Fibroblast of skin of right quadriceps (primary cell): ENCODE measurements at places on chromosomes 16 and 17.

DNA sequence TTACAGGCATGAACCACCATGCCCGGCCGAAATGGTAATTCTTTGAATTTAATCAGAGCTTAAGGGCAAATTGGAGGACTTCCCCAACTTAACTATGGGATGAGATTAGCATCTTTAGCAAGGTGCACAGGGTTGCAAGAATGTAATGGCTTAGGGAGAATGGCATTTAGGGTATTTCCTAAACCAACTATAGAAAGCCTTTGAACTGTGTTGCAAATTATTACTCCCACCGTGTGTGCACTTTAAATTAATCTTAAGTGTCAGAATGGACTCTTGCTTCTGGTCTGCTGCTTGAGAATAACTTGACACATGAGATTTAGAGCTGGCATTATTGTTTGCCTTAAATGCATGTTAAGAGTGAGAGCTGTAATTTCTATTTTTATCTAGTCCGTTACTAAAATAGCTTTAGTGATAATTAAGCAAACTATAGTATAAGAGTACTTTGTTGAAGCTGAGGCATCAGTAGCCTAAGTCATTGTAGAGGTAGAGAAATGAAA, 59.8 kb downstream of the TUBD1 start:
- peak; percentile 60 for DNase-seq

DNA sequence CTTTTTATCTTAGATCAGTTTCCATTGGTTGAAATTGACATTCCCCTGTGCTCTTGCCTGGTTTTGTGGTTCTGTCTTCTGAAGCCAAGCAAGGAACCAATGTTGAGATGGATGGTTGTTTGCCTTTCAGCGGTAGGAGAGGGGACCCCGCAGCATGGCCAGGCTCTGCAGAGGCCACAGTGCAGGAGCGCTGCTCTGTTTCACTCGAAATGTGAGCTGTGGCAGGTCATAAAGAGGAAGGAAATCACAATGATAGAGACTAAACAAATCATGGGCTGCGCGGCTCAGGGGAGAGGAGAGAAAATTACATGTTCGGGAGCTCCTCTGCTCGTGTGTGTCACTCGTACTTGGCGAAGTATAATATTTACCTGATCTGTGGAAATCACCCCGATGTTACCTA, 148.2 kb downstream of the SNX29 start:
- no peak for DNase-seq

GRCh38 chr17:73987845-73988509, 215.5 kb upstream of the RPL38 start:
- DNase-seq = no peak

DNA sequence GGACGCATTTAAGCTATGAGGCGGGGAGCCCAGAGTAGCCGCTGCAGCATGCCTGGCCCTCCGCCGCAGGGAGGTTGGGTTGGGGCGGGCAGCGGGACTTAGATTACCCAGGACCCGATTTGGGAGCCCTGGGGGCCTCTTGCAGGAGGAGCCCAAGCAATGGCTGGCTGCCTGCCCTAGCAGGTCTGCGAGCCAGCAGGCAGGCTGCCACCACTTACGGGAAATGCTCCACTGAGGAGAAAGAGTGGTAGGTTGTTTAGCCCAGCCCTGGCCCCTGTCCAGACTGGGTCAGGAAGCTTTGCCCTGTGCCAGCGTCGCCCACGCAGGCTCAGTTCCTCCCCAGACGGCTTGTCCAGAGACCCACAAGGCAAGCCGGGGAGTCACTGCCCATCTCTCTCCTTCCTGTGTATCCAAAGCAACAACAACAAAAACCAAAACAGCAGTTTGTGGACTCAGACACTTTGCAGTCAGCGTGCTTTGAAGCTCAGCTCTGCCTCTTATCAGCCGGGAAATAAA, 10.3 kb upstream of the TVP23A start:
- DNase-seq = peak; percentile 64

DNA sequence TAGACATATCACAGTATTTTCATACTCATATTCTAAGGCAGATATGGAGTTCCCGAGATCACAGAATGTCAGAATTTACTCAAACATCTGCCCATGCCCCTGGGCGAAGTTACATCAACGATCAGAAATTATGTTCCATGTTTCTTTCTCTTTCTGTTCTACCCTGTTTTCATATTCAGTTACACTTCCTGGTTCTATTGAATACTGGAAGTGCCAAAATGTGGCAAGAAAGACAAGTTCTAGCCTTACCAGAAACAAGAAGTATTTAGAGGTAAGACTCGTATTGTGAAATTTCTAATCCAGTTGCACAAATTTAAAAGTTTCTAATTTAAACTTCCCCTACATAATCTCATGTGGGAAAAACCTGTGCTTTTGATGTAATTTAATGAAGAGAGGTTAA, 36.1 kb downstream of the KCNJ2 start:
- no peak for DNase-seq

- peak; percentile 86 for DNase-seq
These were observed 414.6 kb downstream of the SLC39A11 start for GRCh38 chr17:72677714-72678390.

DNA sequence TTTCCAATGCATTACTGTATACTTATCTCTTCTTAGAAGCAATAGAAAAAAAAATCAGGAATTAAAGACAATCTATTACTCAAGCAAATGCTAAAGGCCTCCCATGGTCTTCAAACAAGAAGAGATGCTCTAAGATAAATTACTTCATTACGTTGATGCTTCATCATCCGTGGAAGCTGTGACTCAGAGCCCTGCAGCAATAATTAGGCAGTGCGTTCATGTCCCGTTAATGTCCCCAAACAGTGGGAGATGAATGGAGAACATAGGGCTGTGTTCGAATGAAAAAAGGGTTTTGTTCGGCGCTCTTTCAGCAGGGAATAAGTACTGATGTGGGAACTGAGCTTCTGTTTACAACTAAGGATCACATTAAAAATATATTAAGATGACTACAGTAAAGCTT, 15.9 kb upstream of the PDXDC1 start:
- DNase-seq = peak; percentile 11

- no peak for DNase-seq
These were observed 224.7 kb upstream of the ASIC2 start for GRCh38 chr17:33517746-33518145.

- no peak for DNase-seq
These were observed 29.9 kb downstream of the CIBAR2 start for GRCh38 chr16:85082173-85083050.

DNA sequence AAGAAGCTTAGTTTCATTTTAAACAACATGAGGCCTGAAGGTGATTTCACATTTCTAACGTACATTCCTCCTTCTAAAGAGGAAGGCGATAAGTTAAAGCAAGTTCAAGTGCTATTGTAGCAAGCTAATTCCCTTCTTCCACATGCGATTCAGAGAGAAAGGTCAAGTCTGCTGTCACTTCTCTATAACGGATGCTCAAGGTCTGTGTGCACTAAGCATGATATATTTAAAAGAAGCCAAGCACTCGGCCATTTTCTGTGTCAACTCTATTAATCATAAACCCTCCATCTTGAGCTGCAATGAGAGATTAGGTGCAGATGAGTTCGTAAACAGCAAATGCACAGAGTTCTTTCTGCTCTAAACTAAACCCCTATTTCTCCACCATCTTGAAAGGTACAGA, 568.8 kb upstream of the ZFHX3 start:
- DNase-seq = no peak

DNA sequence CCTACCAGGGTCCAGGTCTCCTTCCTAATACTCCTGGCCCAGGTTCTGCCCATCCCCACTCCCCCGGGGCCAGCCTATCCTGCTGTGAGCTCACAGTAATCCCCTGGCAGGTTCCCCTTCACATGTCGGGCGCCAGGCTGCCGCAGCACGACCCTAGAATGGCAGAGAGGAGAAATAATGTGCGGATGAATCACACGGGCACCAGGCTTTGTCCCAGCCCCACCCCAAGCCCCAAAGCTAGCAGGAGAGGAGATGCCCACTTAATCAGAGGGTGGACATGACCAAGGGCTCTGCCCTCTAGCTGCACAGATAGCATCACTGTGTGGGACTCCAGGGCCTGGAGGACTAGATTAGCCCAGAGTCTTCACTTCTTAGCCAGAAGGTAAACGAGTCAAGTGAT, 39.5 kb downstream of the ST3GAL2 start:
- no peak for DNase-seq

DNA sequence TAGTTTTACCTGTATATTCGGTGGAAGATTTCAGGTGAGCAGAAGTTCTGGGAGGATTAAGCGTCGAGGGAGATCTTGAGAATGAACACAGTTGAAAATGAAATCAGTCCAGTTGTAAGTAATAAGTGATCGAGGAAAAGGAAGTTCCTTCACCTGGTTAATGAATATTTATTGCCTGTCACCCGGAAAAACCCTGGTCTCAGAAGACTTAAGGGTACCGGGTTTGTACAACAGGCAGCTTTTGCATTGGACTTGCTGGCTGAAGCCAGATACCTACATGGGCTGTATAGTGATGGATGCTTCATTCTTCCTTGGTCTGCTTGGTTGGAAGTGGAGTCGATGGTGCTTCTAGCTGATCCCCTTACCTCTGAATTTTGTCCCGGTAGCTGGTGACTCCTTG, 72.7 kb downstream of the PRKCA start:
- DNase-seq = no peak

DNA sequence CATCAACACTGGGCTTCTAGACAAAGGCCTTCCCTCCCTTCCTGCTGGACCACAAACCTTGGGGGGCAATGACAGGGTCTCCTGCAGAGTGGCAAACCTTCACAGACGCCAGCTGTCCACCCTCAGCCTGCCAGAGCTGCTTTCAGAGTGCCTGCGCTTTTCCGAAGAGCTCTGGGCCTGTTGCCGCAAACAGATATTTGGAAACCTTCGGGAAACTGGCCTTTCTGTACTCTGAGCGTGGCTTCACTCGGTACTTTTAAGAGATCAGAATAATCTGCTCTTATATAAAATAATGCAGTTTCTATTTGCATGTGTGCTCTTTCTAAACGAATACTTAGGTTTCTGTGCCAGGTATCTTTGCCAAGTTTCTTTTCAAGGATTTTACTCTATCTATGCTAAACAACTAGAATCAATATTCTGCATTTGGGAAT, 152.1 kb upstream of the CHMP6 start:
- no peak for DNase-seq

- peak; percentile 77 for DNase-seq
These were observed 27.6 kb upstream of the PITPNA start for GRCh38 chr17:1590029-1590746.

GRCh38 chr17:18361837-18362697, 1.3 kb downstream of the SHMT1 start:
- DNase-seq = no peak

DNA sequence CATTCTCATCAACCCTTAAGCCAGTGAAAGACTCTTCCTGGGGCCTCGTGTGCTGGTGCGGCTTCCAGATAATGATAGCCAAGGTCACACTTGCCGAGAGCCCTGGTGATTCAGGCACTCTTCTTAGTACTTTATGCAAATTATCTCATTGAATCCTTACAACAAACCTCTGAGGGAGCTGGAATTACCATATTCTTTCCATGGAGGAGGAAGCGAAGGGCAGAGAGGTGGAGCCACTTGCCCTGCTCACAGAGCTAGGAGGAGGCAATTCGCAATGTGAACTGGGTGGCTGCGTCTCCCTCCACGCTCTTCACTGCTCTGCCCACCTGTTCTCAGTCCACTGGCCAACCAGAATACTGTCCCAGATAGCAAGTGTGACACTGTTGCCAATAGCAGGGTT, 409.7 kb downstream of the SNX29 start:
- DNase-seq = no peak

DNA sequence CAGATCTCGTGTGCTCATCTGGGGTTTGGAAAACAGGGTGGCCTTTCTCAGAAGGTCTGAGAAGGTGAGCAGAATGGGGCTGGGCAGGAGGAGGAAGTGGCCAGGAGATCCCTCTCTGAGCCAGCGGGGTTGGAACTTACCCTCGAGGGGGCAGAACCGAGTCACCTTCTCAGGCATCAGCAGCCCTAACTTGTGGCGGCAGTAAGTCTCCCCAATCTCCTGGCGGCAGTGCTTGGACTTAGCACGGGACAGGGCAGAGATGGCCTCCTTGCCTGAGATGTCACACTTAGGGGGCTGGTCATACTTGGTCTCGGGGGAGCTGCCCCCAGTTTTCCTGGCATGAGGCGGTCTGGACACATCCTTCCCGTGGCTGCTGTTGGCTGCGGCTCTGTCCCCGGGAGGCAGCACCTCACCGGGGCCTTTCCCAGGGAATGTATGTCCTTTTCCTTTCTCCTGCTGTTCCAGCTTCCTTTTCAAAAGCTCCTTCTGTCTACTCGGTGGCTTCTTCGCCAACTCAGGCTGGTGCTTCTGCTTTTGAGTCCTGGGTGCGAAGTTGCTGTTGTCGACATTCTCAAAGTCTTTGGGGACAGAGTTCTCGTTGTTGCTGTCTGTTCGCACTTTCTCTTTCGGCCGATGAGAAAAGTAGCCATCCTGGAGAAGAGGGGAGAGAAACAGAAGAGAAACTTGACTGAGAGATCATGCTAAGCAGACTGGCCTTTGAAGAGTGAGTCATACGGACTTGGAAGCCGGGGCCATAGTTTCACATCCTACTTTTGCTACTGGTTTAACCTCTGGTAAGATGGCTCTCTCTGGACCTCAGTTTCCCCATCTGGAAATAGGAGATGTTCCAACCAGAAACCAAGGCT, 211.7 kb downstream of the XYLT1 start:
- peak; percentile 17 for DNase-seq

DNA sequence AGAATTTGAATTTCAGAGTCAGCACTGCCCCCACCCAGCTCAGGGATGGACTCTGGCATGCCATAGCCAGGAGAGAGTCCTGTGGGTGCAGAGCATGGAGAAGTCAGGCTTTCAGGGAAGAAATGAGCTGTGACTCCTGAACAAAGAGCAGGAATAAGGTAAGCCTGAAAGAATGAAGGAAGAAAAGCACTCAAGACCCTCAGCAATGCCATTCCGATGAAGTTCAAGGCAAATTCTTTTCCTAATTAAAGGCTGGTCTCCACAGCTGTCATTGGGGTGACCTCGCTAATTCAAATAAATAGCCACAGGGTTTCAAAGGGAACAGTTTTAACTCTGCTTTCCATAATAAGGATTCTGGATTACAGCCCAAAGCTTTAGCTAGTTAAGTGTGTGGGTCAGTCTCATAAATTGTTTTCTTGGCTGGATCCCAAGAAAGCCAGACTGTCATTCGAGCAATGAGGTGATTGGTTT, 31.7 kb downstream of the TOM1L2 start:
- peak; percentile 86 for DNase-seq

- DNase-seq = no peak
These were observed 312.1 kb downstream of the SNX29 start for GRCh38 chr16:12288537-12289174.

- no peak for DNase-seq
These were observed 3.1 kb downstream of the PHAF1 start for GRCh38 chr16:67112591-67113399.

DNA sequence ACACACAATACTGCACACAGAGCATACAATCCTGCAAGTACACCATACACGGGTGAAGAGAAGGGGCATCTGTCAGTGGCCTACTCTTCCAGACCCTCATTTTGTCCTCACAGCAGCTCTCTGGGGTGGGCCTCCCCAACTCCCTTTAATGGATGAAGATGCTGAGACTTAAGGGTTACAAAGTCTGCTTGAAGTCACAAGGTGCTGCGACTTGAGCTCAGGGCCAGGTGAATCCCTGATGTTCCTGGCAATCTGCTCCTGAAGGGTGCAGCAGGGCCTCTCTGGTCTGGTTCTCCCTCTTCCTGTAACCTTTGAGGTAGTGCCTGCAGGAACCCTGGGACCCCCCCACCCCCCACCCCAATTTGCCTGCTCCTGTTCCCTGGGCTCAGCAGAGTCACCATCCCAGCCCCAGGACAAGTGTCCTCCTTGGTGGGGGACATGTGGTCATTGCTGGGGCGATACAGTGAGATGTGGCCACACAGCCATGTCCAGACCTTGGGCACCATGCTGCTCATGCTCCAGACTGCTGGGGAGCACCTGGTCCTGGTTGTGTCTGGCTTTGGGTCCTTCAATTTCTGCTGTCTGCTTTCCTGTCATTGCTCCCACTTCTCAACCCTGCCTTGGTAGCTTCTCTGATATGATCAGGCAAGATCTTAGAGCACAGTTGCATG, 107.5 kb downstream of the METRNL start:
- DNase-seq = no peak
